RPMI7951 (cell line): ENCODE measurements at places on chromosomes 1 and 21. TPM values are rescaled to one million over a fixed set of nuclear protein-coding genes. Genes with fewer than 3 reads are reported as not detected.

TNFRSF4 gene
- total RNA-seq: 0.10 TPM in 1 of 2 replicates, not detected in the other

PLA2G2C gene
- total RNA-seq: not detected in 2 replicates

MATN1 gene
- total RNA-seq: 0.20 and 0.48 TPM in 2 replicates

PIAS3 gene
- 13.3 and 16.3 TPM in 2 replicates for total RNA-seq

GPA33 gene
- 0.36 and 0.68 TPM in 2 replicates for total RNA-seq

SHISAL2A gene
- total RNA-seq: not detected in 2 replicates

TIE1 gene
- 0.68 and 0.84 TPM in 2 replicates for total RNA-seq

USP24 gene
- total RNA-seq: 21.3 and 26.2 TPM in 2 replicates

PHACTR4 gene
- total RNA-seq: 9.2 and 16.9 TPM in 2 replicates

LMX1A gene
- total RNA-seq: not detected in 2 replicates
